Stimulated activated CD4-positive, alpha-beta T cell treated with anti-CD3 and anti-CD28 coated beads, TNF-alpha, amount 100 ng/mL, for 48 hours (primary cell): ENCODE measurements at places on chromosomes 12 and 14.

DNA sequence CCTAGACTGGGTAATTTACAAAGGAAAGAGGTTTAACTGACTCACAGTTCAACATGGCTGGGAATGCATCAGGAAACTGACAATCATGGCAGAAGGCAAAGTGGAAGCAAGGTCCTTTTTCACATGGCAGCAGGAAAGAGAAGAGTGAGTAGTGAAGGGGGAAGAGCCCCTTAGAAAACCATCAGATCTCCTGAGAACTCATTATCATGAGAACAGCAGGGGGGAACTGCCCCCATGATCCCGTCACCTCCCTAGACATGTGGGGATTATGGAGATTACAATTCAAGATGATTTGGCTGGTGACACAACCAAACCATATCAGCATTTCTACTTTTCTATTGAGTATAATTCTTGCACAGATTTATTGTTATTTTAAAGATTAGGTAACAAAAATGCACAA is 822.1 kb upstream of the FLRT2 start:
- DNase-seq = no peak

DNA sequence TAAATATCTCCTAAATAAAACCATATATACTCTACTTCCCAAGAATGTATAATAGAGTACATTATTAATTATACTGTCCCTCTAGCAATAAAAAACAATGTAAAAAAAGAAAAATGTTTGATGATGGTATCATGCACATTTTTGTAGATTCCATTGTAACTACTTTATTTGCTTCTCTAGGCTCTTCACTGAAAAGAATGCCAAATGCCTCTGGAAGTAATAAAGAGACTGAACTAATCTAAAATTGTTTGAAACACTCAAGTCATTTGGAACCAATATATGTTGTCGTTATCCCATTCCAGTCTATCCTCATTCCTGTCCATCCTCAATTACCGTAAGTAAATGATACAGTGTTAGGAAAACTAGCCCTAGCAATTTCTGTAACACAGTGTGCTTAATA is 233.6 kb downstream of the C12orf50 start:
- no peak for DNase-seq

DNA sequence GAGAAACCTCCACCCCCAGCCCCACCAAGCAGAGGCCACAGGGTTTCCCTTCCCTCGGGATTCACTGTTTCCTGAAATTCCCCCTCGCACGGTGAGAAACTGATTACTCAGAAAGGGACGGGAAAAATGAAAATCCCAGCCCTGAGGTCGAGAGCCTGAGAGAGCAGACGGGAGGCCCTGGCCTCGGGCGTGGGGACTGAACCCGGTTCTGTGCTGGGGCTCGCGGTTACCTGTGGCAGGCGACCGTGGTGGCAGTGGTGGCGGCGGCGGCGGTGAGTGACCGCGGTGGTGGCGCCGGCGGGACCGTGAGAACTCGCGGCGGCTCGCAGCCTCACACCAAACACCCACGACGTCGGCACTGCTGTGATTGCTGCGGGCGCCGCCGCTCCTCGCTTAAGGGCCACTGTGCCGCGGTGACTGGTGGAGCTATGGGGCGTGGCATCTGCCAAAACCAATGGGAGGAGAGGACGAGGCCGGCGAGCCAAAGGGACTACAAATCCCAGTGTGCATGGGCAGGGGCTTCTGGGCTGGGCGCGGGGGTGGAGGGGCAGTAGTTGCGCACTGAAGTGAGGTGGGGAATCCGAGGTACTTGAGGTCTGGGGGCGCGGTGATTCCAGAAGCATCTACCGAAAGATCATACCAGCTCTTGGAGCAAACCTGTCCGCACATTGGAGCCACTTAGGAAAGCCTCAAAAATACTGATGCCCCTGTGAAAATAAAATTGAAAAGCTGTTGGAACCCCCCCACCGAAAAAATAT is at the start of gene LGMN:
Gene LGMN, minus strand, starts transcription at position 369 of the 758 bp plus-strand sequence. CDS start 15,841 bp downstream, outside the sequence.
- peak; percentile 61 for DNase-seq

DNA sequence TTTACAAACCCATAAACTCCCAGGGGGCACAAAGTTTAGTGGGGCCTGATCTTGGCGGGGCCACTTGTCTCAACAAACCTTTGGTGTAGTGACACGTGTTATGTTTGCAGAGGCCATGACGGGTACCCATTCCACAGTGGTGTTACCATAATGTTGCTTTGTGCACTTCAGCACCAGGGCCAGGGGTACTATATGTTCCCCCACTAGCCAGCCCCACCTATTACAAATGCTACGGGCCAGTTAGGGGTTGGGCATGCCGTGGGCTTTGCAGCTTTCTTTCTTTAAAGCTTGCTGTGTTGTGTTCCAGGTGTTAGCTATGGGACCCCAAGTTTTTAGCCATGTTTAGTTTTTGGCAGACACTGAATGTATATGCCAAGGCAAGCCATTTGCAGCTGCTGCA is 30.8 kb upstream of the G2E3 start:
- no peak for DNase-seq

GRCh38 chr14:58488550-58488949 is 61.0 kb downstream of the KIAA0586 start:
- DNase-seq = no peak

DNA sequence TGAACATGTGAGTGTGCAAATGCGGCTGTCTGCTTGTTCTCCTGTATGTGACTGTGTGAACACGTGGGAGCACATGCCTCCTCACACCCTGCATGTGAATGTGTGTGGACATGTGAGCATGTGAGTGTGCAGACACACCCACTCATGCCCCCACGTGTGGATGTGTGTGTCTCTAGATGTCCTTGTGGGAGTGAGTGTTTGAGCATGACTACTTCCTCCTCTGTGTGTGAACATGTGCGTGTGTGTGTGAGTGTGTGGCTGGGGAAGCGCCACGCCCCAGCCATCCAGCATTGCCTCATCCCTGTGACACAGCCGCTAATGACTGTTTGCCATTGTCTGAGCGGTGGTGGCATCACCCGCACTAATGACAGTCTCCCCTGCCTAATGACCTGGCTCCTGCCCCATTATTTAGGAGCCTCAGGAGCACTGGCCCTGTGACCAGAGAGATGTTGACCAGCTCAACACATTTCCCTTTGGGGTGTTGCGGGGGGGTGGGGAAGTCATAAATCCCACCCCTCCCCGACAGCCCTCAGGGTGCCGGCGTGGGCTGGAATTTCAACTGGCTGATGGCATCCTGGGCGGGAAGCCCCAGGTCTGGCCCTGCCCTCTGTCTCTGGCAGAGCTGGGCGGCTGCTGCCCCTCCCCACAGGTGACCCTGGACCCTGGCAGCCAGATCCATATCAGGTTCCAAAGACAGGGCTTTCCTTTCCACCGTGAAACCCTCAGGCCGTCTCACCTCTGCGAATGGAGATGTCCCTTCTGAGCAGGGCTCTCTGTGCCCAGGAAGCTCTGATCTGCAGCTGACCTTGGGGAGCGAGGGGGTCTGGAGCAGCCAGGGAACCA is 11.5 kb upstream of the KRT80 start:
- no peak for DNase-seq

DNA sequence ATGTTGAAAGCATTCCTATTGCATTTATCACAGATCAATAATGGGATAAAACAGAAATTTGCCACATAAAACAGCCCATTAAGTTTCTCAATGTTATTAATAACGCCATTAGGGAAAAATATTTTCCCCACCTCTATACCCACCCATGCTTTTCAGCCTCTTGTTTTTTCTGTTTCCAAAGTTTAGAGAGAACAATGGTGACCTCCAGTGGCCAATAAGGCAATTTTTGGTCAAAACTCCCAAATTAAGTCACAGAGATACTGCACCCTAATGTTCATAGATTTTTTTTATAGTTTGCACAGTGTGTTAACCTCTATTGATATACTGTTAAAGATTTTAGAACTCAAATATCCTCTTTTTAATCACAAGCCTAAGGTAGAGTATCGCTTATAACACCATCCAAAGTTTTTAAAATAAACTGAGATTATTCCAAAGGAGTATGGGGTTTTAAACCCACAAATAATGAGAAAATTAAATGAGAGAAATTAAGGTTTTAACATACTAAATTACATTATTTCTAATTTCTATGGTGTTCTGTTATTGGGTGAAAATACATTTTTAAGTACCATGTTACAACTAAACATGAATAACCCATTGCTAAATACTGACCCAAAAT is 184.7 kb upstream of the DCN start:
- DNase-seq = no peak

DNA sequence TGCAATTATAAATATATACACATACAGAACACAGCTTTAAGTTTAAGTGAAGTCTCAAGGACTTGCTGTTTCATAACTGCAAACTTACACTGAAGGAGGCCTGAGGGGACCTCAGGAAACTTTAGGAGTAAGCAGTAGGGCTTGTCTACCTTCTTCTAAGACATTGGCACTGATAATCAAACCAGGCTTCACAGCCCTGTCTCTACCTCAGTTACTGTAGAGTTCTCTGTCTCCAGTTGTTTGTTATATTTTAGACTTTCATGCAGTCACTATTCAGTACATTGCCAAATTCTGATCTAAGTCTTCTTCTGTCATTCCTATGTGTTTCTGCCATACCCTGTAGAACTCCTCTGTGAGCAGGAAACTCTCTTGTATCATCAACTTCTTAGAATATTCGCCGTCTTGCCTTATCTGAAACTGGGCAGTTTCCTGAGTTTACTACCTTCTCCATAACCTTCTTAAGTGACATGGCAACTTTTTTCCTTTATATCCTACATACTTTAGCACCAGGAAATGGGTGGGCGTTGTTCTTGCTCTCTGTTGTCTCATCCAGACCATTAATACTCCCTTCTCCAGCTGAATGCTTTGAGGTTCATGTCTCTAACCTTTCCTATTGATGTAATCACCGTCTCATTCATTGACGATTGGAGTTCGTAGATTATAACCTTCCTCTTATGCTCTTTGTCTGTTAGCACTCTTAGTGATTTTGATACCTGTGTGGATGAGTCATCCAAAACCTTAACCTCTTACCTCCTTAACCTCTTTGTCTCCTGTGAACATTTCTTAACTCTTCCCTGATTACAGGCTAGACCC is 11.4 kb downstream of the APAF1 start:
- no peak for DNase-seq

- DNase-seq = no peak
Measured at GRCh38 chr12:2957816-2958431, 1.3 kb upstream of the TEAD4 start.

- DNase-seq = no peak
Measured at GRCh38 chr14:69582212-69582611, 7.5 kb upstream of the CCDC177 start.

- no peak for DNase-seq
Measured at GRCh38 chr14:91383439-91383838, 34.2 kb downstream of the CCDC88C start.
